ENCODE measurements at places on chromosomes 11 and 22.

DNA sequence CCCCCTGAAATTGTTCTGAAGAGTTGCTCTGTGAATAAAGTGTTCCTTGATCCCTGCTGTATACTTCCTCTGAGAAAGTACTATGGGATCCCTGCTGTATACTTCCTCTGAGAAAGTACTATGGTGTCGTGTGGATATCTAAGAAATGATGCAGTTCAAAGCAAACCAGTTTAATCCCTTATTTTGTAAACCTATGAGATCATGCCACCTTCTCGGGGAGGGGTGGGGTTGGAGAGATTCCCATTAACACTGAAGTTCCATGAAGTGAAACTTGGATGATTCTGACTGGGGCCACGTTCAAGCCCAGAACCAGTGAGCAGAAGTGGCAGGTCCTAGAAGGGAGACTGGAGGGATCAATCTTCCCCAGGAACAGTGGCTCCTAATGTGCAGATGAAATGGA is 13.0 kb upstream of the TP53AIP1 start:
- no peak for DNase-seq

- DNase-seq: no peak
These were observed 58.2 kb downstream of the MORC2 start for GRCh38 chr22:30910358-30910757.

DNA sequence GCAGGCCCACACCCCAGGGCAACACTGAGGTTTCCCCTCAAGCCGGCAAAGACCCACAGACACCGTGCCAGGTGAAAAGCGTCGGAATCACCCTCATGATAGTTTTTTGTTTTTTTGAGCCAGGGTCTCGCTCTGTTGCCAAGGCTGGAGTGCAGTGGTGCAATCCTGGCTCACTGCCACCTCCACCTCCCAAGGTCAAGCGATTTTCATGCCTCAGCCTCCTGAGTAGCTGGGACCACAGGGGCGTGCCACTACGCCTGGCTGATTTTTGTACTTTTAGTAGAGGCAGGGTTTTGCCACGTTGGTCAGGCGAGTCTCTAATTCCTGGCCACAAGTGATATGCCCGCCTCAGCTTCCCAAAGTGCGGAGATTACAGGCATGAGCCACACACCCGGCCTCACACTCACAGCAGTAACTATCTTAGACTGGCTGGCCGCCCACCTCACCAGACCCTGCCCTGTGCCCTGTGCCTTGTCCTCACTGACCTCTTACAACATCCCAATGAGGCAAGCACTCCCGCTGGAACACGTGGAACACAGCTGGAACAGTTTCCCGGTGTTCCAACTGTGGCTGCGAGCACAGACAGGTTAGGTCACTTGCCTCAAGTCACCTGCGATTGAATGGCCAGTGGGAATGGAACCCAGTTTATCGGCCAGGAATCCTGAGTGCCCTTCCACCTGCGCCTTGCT is 21.1 kb downstream of the LRRC10B start:
- no peak for DNase-seq

DNA sequence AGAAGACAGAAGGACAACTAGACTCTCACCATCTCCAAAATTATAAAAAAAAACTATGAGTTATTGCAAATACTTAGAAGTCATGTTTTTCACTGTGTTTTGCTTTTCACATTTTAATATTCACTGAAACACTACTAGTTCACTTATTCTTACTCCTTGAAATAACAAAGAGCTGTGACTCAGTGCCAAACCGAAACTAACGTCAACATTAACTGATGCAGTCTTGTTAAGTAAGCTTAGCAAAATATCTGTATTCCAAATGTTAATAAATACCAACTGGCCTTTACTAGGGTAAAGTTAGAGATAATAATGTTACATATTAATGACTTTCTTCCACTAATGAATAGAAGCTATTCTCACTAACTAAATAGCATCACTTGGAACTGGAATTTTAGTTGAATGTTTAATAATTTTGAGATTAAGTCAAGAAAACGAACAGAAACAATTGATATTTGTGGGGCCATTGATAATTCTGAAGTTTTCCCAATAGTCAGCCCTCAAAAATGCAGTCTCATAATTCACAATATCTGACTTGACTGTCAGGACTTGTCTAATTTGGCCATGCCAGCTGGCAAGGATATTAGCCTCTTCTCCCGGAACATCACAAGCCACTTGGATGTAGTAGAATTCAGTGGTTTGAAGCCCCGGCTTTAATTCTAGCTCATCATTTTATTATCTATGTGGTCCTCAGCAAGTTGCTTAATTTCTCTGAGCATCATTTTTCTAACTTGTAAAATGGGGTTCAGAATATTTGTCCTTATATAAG is 230.1 kb upstream of the DDI1 start:
- no peak for DNase-seq

DNA sequence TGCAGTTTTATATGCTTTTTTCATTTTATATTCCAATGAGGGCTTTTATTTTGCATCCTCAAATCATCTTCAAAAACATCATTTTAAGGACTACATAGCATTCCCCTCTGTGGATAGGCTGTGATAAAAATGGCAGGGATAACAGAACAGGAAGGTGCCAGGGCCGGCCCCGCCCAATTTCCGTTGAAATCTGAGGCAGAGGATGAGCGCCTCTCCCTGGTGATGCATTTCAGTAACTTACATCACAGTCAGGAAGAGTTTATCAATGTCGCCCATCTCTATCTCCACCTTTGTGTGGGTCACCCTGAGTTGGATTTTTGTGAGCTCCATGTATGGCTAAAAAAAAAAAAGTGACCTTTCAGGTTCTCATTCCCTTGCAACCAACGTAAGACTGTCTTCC is 201.6 kb downstream of the DSCAML1 start:
- no peak for DNase-seq

- DNase-seq: no peak
These were observed 106.5 kb downstream of the ALX4 start for GRCh38 chr11:44203270-44204043.

DNA sequence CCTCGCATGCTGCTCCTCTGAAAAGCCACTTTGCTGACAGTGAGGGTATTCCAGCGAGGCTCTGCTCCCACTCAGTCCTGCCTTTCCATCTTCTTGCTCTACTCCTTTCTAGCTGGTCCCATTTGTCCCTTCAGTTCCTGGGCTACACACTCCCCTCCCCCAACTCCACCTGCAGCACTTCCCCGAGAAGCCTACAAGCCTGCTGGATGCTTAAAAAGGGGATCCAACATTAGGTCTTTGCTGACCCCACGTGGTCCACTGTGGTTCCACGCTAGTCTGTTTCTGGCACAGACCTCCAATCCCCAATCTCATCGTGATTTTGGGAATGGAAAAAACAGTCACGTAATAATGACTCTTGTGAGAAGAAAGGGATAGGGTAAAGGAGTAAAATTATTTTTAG is 121.6 kb upstream of the SNX19 start:
- DNase-seq: no peak

DNA sequence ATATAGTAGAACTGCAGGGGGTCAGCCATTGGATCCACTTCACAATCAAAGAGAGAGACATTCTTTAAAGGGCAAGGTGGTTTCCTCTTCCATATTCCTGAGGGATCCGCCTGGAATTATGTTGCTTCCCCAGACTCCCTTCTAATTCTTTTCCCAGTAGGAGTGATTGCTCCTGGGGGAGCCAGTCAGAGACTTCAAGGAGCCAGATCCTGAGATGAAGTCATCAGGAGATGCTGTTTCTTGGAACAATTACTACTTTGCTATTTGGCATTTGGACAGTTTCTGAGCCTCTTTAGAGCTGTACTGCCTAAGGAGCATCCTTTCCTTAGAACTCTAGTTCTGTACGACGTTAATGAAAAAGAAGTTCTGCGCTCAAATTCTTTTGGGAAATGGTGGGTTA is 1.9 kb upstream of the OR9Q2 start:
- DNase-seq: no peak

DNA sequence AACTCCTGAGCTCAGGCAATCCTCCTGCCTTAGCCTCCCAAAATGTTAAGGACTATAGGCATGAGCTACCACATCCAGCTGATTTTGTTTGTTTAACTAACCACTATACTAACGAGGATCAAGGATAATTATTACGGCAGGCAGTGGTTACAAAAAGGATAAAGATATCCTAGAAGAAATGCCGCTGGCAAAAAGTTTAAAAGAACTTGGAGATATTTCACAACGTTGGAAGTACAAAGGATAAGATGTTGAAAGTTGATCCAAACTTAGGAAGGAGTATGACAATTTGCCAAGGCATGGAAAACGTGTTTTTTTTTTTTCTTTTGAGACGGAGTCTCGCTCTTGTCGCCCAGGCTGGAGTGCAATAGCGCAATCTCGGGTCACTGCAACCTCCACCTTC is 13.4 kb downstream of the AP5B1 start:
- no peak for DNase-seq

- DNase-seq: no peak
These were observed 265.7 kb downstream of the BRD1 start for GRCh38 chr22:49561976-49562375.

- no peak for DNase-seq
These were observed 37.9 kb downstream of the TTC17 start for GRCh38 chr11:43396617-43397016.

DNA sequence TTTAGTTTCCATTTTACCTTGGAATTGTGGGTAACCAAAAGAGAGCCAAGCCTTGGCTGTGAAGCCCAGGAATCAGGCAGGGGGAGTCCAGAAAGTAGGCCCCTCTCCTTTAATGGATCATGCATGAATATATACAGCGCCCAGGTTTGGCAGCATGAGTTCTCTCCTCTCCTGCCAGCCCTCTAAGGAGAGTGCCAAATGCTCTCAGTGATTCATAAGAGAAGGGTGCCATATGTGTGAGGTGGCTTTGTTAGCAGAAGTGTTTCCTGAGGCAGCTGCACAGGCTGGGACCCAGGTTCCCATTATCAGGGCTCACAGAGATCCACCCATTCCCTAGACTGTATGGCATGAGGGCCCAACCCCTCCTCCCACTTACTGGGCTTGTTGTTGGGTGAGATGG is 52.3 kb upstream of the SCUBE2 start:
- no peak for DNase-seq

GRCh38 chr11:57210781-57211180 is 26.3 kb downstream of the APLNR start:
- no peak for DNase-seq

DNA sequence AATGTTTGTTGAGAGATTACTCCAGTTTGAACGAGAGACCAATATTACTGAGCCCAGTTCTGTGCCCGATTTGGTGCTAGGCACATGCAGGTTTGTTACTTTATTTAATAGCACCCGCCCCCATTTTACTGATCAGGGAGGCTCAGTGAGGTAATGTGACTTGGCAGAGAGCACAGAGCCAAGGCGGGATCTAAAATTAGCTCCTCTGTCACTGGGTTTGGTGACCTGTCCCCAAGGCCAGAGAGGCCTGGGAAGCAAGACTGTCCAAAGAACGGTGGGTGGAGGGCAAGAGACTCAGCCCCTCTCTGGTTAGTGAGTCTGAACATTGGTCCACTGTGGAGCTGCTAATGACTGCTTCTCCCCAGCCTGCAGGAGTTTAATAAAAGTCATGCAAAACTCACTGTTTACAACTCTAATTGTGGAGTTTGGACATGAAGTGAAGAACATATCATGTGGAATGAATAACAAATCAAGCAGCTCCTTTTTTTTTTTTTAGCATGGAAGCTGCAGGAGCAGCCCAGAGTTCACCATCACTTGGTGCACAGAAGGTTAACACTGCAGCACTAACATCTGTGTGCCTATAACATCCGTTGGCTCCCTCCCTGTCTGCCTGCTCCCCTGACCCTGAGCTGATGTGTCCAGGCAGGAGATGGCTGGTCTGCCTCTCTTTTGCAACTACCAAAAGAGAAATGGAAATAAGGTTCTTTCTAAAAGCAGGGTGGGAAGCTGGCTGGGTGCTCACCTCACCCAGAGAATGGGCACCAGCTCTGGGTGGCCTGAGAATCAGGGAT is 39.0 kb downstream of the CSNK2A3 start:
- DNase-seq: no peak

- no peak for DNase-seq
These were observed 101.7 kb downstream of the DEUP1 start for GRCh38 chr11:93432247-93432646.

DNA sequence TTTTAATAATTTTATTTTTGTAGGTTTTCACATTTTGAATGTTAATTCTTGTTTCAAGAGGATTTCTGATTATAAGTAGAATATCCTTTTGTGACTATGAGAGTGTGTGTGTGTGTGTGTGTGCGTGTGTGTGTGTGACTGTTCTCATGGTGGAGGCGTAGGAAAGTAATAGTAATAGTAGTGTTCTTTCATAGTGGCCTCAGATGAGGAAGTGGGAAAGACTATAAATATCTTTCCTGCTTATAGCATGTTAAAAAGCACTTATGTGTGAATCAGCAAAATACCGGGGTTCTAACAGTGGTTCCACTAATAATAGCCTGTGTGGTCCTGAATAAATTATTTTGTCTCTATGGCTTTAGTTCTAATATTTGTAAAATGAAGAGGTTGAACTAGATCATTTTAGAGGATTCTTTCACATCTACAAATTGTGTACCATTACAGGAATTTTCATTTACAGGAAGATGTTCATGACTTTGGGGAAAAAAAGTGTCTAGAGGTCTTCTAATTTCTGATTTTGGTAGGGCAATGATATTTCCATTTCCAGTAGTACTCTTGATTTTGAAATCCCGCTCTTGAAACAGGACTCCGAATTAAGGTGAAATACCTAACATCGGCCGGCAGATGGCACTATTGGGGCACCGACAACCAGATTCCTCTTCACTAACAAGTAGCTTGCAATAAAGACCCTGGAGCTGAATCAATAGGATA is 29.9 kb upstream of the OR10G7 start:
- peak; percentile 73 for DNase-seq

DNA sequence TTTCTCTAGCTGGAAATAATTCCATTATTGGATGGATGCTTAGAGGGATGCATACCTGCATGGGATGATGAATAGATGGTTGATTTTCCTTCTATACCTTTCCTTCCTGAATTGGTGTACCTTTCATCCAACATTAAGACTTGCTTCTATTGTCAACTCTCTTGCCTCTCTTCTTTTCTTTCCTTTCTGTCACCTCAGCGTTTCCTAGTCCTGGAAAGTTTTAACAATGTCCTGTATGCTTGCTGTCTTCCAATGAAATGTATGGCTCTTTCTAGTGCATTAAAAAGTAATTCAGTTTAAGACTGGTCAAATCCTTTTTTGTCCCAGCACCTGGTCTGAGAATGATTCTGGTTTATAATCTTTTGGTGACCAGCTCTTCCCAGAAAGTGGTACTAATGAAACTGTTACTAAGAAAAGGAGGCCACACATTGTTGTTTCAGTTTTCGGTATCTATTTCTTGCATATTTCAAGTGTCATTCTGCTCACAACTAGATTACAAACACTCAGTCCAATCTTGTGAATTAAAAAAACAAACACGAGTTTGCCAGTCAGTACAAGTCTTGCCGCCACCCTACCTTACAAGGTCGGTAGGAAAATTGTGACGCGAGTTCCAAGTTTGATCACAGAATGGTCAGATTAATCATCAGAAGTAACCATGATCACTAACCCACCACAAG is 8.0 kb downstream of the POU2AF1 start:
- DNase-seq: no peak

GRCh38 chr11:73077454-73077853 is 64.7 kb downstream of the FCHSD2 start:
- DNase-seq: no peak

DNA sequence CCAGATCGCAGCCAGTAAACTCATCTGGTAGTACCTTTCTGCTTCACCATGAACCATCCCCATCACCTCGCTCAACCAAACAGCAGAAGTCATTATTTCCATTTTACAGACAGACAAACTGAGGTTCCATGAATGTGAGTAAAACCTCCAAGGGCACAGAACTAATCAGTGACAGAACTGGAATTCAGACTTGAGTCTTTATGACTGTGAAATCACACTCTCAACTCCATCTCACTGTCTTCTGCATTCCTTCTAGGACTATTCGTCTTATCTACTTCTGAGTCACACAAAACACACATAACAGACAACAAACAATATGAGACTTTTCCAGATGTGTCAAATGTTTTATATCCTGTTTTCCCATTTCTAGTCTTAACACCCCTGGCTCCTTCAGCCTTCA is 9.3 kb upstream of the NUP50 start:
- DNase-seq: no peak
